Lung (tissue), 17 donors: ENCODE measurements at places on chromosomes 1 and 21.

GRCh38 chr1:58358346-58358745 lies 188.2 kb downstream of the OMA1 start:
- no peak for DNase-seq

- DNase-seq, result no peak
Observed at GRCh38 chr1:230314142-230314470, 112.0 kb downstream of the PGBD5 start.

DNA sequence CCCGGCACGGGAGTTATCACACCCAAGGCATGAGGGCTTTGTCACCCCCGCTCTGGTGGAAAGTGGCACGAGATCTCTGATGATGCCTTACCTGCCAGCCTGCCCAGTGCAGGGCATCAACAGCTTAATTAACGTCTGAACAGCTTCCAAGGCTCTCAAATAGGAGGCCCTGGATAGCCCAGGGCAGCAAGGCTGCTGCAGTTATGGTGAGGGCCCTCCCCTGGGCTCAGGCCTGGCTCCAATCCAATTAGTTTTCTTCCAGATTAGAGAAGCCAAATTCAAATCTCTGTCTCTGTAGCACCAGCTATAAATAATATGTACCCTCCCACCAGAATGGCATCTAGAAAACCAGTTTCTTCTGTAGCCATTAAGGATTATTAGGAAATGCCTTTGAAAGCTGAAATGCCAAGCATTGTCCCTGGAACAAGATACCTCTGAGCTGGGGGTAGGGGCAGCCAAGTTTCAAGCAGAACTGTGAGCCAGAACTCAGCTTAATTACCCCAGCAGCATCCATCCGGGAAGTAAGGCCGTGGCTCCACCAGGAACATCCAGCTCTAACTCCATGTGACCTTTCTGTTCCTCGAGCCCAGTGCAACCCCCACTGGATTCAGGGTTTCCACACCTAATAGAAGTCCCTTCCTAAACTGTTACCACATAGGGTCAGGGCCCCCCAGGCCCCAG lies 12.5 kb downstream of the QSOX1 start:
- DNase-seq, result peak; percentile 35

- no peak for DNase-seq
Observed at GRCh38 chr1:182229451-182229850, 162.1 kb downstream of the GLUL start.

GRCh38 chr1:8510041-8510823 lies 192.3 kb downstream of the SLC45A1 start:
- peak; percentile 94 for DNase-seq

- no peak for DNase-seq
Observed at GRCh38 chr1:233566886-233567285, 47.0 kb upstream of the KCNK1 start.

DNA sequence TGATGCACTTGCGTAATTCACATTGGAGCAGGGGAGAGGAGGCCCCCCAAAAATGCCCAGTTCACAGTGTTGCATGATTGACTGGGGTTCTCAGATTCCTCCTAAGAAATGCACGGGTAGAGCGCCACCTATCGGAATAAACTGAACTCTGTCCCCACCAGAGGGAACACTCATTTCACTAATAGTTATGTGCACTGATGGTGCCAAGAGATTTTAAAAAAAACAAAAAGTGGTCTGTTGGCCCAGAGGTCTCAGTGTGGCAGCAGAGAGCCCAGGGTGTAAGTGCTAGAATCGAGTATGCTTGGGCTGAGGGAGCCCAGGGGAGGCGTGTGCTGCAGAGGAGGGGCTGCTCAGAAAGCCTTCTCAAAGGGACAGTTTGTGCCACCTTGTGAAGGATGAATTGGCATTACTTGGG lies 6.9 kb downstream of the PINK1 start:
- DNase-seq, result peak; percentile 67

- peak; percentile 92 for DNase-seq
Observed at GRCh38 chr1:77888081-77888780, at the start of gene NEXN. TSS of gene NEXN (plus strand) at chr1:77888624. CDS start at chr1:77916107, 27,483 bp downstream.

DNA sequence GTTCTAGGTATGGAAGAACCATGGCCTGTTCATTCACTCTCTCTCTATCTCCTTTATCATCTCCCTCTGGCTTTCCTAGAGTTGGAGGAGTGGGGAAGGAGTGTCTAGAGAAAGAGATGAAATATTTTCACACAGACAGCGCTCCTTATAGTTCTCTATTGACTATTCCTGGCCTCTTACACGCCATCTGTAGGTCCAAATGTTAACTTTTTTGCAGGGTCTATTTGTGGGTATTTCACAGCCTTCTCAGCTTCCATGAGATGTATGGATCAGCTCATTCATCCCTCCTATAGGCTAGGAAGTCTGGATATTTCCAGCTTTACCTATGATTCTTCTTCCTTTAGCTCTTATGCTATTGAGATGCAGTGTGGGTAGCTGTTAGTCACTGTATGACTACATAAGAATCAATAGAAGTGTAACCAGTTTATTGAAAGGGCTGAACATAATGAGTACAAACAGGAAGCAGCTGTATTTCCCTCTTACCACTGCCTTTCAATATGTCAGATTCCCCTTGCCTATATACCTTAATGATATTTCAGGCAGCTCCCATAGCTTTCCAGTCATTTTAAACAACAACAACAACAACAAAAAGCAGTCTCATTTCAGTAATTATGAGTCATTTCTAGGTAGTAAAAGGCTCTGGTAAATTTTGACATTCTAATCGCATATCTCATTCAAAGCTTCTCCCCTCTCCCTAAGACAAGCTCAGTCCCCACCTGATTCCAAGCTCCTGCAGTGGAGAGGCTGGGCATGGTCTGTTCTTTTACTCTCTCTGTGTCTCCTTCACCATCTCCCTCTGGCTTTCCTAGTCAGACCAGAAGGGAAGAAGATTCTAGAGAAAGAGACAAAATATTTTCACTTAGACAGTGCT lies 149.5 kb downstream of the TTLL7 start:
- no peak for DNase-seq

GRCh38 chr1:228939001-228939691 lies 203.9 kb downstream of the RHOU start:
- no peak for DNase-seq

DNA sequence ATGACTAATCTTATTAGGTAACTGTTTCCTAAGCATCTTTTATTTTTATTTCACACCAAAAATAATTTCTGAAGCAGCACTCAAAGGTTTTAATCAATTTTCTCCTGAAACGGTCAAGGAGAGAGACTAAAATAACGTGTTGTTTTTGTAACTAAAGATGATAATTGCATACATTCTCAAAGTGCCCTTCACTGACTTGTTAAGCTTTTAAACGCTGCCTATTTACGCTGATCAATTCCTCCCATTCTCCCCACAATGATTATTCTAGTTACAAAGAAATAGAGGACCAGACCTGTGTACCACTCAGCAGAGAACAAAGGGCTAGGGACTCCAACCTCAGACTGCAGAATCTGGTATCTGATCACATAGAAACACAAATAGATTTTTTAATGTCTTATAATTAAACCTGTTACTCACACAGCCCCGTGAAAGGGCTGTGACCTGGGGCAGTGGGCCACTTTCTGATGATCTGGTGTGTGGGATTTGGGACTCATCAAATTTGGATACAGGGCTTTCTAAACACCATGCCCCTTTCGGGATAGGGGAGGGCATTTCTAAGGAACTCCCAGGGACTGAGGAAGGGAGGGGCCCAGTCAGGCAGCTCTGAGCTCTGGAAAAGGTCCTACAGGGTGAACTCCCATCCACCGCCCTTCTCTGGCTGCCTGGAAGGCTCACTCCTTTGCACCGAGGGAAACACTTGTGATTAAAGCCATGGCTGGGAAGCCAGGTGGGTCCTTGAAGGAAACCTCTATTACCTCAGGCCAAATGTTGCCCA lies 65.2 kb downstream of the BCAR3 start:
- DNase-seq, result no peak

- no peak for DNase-seq
Observed at GRCh38 chr1:54352755-54353154, 53.4 kb downstream of the SSBP3 start.

DNA sequence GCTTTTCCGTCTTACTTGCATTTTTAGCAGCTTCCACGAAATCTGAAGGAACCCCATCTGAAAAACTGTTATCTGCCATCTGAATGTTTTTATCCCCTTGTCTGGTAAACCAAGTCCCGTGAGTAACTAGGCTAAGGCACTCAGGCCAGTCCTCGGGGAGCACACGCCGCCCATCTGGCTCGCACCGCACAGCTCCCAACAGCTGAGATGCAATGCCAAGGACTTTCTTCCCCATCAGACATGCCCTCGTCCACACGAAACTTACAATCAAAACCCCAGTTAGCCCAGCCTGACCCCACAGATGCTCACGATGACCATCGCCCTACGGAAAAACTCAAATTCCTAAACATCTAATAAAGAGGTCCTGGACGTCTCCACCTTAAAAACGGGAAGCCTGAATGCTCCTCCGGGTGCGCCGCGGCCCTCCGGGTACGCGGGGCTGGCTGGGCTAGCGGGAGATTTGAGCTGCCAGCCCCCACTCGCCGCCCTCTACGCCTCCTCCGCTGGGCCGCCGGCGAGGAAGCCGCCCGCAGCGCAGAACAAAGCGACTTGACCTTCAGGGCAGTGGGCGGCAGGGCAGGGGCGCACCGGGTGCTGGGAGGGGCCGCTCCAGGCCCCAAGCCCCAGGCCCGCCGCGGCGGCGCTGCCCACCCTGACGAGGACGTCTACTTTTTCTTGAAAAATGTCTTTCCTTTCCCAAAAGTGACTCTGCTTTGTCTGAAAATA lies 36.6 kb downstream of the CD58 start:
- no peak for DNase-seq
